Stimulated activated CD8-positive, alpha-beta memory T cell treated with anti-CD3 and anti-CD28 coated beads, Interleukin-4, amount 100 ng/mL, for 1 hour (primary cell): ENCODE measurements at places on chromosomes 12 and 14.

DNA sequence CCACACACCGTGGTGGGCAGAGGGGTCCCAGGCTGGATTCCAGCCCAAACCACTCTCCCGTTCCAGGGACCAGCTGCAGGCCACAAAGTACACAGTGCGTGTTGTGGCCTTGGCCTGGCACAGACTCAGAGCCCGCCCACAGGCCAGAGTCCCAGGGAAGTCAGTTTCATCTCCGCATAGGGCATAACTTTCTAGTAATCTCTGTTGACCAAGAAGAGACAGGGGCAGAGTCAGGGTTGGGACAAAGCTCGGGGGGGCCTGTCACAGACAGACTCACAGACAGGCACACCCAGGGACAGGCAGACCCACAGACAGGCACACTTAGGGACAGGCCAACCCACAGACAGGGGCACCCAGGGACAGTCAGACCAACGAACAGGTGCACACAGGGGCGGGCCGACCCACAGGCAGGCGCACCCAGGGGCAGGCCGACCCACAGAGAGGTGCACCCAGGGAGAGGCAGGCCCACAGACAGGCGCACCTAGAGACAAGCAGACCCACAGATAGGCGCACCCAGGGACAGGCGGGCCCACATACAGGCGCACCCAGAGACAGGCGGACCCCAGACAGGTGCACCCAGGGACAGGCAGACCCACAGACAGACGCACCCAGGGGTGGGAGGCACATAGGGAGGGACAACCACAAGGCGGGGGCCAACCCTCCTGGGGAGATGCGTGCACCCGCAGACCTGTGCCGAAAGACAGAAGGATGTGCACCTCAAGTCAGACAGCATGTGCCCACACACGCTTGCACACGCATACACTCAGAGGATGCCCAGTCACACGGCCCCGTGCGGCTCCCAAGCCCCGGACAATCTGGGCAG lies 323.3 kb upstream of the RTL1 start:
- no peak for DNase-seq

DNA sequence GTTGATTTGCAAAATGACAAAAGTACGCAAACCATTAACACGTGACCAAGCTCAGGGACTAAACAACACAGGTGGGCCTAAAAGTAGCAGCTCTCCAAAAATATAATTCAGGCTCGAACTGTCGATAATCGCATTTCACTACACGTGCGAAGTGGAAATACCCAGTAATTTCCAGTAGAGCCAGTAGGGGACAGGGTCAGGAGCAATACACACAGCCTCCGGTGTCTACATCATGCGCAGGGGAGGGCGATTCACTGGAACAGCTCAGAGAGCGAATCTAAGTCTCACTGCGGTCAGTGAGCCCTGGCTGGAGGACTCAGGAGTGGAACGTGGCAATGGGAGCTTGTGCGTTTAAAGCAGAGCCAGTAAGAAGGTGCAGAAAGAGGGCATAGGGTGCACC lies 40.4 kb downstream of the SETD3 start:
- DNase-seq = no peak

GRCh38 chr14:23538050-23538718 lies 13.4 kb downstream of the ZFHX2 start:
- DNase-seq = no peak

- no peak for DNase-seq
These were observed 886 bp upstream of the PRICKLE1 start for GRCh38 chr12:42590330-42590934.

- no peak for DNase-seq
These were observed 318.2 kb downstream of the TMEM117 start for GRCh38 chr12:44154128-44154527.

GRCh38 chr14:78142998-78143397 lies 27.2 kb upstream of the NRXN3 start:
- no peak for DNase-seq

DNA sequence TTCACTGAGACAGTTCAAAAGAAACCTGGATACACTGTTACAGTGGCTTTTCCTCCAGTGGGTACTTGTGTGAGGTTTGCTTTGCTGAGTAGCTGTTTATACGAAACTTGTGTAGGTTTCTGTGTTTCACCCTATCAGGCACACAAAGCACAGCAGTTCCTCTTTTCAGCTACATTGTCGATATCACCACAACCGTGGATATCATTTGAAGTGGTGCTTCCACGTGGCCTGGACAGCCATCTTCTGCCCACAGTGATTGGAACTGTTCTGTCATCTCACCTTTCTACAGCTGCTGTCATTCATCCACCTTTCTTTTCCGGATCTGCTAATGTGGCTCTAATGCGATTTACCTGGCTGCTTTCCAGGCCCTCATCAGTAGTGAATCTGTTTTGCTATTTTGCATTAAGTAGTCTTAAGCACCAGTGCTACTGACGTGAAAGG lies 368.8 kb downstream of the SYT1 start:
- no peak for DNase-seq

DNA sequence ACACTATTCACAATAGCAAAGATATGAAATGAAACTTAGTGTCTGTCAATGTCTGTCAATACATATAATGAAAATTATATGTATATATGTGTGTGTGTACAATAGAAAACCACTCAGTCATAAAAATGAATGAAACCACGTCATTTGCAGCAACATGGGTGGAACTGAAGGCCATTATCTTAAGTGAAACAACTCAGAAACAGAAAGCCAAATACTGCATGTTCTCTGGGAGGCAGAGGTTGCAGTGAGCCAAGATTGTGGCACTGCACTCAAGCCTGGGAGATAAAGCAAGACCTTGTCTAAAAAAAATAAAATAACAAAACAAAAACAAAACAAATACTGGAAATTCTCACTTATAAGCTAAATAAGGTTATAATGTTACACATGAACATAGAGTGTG lies 16.7 kb upstream of the E2F7 start:
- DNase-seq = no peak

- peak; percentile 17 for DNase-seq
These were observed 404.4 kb downstream of the FLRT2 start for GRCh38 chr14:85934123-85934885.

GRCh38 chr12:67694306-67694900 lies 45.9 kb downstream of the DYRK2 start:
- DNase-seq = no peak

DNA sequence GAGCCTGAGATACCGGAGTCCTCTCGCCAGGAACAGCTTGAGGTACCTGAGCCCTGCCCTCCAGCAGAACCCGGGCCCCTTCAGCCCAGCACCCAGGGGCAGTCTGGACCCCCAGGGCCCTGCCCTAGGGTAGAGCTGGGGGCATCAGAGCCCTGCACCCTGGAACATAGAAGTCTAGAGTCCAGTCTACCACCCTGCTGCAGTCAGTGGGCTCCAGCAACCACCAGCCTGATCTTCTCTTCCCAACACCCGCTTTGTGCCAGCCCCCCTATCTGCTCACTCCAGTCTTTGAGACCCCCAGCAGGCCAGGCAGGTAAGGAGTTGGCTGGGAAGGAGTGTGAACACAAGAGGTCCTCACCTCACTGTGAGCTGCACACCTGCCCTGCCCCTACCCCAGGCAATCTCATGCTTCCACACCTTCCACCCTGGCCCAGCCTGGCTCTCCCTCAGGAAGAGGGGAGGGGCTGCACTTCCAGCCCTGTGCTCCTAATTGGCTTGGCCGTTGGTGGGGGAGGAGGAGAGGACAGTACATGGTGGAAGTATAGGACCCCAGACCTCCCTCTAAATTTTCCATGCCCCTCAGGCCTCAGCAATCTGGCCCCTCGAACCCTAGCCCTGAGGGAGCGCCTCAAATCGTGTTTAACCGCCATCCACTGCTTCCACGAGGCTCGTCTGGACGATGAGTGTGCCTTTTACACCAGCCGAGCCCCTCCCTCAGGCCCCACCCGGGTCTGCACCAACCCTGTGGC lies 6.2 kb downstream of the C1QL4 start:
- DNase-seq = no peak

DNA sequence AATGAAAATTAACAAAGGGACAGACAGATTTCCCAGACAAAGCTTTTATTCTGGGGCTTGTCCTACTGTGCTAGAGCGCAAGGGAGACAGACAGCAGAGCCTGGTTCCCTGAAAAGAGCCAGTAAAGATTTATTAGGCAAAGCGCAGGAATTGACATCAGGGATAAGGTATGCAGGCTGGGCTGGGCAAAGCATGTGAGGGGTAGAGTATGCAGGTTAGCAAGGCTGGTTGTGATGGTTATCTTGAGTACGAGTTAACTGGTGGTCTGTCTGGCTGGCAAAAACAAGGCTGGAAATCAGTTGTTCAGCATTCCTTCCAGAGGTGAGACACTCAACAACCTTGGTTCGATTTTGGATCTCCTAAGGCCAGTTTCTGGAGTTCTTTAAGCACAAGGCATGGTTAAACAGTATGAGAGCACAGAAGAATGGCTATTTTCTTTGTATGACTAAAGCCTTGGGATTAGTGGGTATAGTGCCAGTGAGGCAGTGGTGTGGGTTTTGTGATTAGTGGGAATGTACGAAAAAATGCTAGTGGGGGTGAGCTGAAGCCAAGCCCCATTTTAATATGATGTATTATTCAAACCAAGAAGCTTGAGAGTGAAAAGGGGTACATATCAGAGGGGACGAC lies 30.9 kb downstream of the BTBD7 start:
- no peak for DNase-seq

DNA sequence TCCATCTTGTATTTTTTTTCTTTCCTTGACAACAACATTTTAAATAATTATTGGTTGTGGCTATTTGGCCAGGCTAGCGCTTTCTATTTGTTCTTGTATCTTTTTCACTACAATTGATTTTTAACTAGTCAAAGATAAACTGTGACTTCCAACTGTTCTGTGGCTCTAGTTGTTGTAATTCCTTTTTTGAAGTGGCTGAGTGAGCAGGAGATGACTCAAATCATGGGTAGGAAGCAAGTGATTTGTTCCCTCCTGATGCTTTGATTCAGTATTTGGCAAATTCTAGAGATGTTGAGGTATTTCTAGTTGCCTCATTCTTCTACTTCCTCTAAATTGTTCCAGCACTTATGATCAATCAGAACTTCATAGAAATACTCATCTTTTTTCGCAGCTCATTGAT lies 633.5 kb downstream of the RERGL start:
- no peak for DNase-seq

- no peak for DNase-seq
These were observed 19.8 kb upstream of the PRKAG1 start for GRCh38 chr12:49038291-49038955.

- DNase-seq = no peak
These were observed at the start of gene ANKRD33 for GRCh38 chr12:51887476-51888315. Gene ANKRD33, plus strand, starts transcription at chr12:51888103. Its CDS starts 84 bp downstream, at chr12:51888187.

- no peak for DNase-seq
These were observed 2.5 kb upstream of the CFAP73 start for GRCh38 chr12:113146999-113147398.

DNA sequence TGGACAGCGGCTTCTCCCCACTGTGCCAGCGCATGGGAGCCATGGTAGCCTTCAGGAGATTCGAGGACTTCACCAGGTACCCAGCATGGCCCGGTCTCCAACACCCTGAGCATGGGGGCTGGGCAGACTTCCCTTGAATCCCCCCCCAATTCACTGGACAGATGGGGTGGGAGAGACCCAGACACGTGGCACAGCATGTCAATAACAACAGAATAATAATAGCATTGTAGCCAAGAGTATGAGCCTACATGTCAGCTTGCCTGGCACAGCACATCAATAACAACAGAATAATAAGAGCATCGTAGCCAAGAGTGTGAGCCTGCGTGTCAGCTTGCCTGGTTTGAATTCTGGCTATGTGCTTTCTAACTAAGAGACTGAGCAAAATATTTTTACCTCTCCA lies 76.4 kb downstream of the FOXN4 start:
- no peak for DNase-seq

DNA sequence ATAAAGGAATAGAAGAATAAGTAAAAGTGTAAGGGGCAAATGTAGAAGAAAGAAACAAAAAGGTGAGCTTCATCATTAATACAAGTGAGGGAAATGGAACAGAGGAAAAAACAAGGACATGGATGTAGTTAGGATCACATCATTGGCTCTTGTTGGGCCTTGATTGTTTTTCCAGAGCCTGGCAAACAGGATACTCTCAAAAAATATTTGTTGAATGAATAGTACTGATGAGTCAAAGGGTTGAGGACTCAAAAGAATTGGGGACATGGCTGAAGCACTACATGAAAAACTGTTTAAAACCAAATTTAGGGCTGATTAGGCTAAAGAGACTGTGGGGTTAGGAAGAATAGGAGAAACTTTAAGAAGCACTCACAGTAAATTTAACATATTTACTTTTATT lies 11.4 kb upstream of the SRP54 start:
- DNase-seq = no peak

GRCh38 chr14:37844614-37845013 lies 249.2 kb downstream of the TTC6 start:
- no peak for DNase-seq

DNA sequence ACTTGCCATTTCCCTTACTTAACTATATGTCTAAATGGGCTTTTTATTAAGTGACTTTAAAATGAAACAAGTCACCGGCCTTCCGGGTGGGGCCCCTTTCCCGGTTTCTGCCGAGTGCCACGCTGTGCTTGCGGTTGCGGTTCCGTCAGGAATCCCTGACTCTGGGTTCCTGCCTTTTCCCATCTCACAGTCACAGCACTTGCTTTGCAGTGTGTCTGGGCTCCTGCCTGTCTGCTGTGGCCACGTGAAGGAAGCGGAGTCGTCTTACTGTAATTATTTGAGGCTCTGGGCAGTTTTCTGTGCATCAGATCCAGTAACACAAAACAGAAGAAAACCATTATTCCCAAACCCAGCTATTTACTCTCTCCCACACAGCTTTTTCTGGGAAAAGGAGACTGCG lies 44.0 kb upstream of the FRMD6 start:
- DNase-seq = no peak

GRCh38 chr14:77208291-77208978 lies 26.8 kb downstream of the TMEM63C start:
- DNase-seq = peak; percentile 7

- DNase-seq = no peak
These were observed 135.0 kb downstream of the ANO6 start for GRCh38 chr12:45350861-45351260.

GRCh38 chr12:52436000-52436827 lies 2.0 kb upstream of the KRT75 start:
- DNase-seq = no peak

- DNase-seq = no peak
These were observed 30.5 kb downstream of the AREL1 start for GRCh38 chr14:74682169-74682952.

DNA sequence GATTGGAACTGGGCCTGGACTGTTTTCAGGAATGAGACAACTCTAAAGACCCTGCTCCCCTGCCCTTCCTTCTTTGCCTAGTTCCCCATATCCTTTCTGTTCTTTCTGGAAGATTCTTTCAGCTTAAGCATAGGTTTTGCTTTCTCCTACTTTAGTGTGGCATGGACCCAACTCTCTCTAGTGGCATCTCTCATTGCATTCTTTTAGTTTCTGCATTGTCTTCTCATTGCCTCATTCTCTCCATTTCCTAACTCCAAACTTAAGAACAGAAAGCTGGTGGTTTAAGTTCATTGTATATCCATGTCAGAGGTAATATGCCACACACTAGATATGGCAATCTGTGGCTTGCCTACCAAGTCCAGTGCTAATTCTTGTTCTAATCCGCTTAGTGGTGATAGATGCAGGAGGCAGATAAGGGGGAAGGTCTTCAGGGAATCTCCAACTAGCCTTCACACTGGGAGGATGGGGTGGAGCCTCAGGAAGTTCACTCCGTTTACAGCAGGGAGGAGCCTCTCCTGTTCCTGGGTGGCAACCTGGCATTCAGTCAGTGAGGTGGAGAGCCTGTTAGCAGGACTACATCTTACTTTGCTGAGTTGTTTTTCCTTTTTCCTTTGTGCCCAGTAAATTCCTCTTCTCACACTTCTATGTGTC lies 165.1 kb upstream of the LMNTD1 start:
- no peak for DNase-seq
